HS-5 (cell line): ENCODE measurements at places on chromosomes 7 and 10.
A peak's percentile ranks its signal among the peaks of the same experiment; 100 is the strongest.

DNA sequence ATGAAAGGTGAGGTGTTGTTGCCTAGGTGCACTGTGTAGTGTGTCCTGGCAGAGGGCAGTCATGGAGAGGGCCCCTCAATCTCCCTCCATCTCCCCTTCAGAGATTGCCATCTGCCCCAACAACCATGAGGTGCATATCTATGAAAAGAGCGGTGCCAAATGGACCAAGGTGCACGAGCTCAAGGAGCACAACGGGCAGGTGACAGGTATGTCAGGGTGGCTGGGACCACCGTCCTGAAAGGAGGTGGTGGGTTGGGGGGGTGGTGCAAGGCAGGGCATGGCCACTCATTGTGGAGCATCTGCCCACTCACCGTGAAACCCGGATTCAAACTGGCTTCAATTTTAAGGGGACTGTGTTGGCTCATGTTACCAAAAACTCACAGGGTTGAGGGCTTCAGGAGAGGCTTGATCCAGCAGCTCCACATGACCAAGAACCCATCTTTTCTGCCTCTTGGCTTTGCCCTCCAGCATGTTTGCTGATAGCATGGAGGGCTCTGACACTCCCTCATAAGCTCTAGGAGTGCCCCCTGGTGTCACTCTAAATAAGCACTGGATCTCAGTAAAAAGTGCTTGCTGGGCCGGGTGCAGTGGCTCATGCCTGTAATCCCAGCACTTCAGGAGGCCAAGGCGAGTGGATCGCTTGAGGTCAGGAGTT is 12.2 kb downstream of the ARPC1B start:
- no peak for DNase-seq

GRCh38 chr10:77877441-77878344 is 48.9 kb downstream of the DLG5 start:
- DNase-seq, result no peak

DNA sequence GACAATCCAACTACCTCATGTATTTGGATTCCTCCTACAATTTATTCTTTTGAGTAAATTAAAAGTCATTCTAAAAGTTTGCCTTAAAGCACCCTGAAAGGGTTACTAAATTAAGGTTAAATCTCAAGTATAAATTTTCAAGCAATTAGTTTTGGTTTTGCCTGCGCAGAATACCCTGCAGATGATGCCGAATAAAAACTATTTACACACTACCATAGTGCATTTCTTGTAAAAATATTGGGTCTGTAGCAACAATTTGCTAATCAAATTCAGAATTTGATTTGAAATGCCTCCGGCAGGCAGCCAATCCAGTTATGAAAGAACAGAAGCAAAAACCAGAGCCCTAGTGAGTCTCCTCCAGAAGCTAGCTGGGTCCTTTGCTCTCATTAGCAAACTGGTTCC is 122.2 kb downstream of the TWIST1 start:
- DNase-seq, result no peak

DNA sequence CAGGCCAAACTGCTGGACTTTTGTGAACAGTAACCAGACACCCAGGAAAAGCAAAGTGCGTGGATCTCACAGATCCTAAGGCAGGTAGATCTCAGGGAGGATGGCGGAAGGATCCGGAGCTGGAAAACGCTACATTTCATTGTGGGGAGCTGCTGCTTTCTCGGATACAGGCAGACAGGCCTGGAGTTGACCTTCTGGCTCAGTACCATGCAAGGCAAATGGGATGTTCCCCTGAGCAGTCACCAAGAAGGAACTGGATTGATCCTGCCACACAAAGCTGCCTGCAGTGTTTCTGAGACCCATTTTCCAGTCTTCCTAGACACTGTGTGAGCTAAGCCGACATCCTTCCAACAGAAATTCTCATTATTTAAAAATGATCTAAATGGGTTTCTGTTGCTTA is 65.5 kb downstream of the ZRANB1 start:
- DNase-seq, result no peak

DNA sequence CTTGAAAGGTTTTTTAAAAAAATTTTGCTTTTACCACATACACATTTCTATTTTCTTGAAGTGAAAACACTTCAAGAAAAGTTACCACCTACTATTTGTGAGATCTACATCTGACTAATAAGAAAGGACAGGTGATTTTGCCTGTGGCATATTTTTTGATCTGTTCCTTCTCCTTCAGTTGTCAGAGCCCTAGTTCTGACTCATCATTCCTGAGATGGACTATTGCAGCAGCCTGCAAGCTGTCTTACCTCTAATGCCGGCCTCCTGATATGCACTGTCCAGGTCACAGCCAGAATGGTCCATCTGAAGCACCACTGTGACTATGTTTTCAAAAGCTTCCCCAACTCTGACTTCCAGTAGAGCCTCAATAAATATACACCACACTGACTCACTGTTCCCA is 28.2 kb upstream of the ANK3 start:
- no peak for DNase-seq

GRCh38 chr7:50189371-50189770 is 96.3 kb upstream of the ZPBP start:
- DNase-seq, result no peak

DNA sequence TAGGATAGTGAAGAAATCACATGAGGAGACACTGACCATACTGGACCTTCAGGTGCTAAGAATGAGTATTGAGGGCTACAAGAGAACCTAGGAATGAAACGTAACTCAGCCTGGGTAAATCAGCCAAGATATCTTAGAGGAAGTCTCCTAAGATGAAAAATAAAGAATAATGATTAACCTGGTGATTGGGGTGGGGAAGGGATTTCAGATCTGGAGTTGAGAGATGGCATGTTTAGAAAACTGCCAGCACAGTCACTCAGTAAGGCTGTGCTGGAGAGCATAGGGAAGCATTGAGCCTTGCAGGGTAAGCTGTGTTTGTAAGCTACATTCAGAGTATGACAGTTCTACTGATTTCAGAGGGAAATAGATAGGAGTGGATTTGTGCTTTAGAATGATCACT is 1.9 kb upstream of the MALRD1 start:
- no peak for DNase-seq

GRCh38 chr10:119029613-119030420 is at the start of gene NANOS1:
Gene NANOS1 (plus strand): TSS chr10:119029714. CDS start chr10:119029802, 88 bp downstream.
- no peak for DNase-seq

- no peak for DNase-seq
Measured at GRCh38 chr10:56880606-56881005, 519.5 kb upstream of the ZWINT start.

DNA sequence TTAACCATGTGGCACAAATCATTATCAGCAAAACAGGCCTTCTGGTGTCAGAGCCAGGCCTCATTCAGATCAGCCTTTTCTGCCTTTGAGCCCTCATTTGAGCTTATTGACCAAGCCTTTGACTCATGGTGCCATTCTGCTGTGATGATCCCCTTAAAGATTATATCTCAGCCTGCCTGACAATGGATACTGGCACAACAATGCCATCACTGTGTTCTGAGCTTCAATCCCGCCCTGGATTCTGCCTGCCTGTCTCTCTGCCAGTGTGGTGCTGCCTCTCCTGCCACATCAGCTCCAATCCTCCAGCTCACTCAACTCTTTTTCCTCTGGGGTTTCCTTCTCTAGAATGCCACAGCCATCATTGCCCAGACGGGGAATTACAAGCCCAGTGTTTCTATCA is 52.6 kb downstream of the SRI start:
- DNase-seq, result no peak

- DNase-seq, result no peak
Measured at GRCh38 chr7:74023092-74023536, 4.9 kb upstream of the ELN start.

DNA sequence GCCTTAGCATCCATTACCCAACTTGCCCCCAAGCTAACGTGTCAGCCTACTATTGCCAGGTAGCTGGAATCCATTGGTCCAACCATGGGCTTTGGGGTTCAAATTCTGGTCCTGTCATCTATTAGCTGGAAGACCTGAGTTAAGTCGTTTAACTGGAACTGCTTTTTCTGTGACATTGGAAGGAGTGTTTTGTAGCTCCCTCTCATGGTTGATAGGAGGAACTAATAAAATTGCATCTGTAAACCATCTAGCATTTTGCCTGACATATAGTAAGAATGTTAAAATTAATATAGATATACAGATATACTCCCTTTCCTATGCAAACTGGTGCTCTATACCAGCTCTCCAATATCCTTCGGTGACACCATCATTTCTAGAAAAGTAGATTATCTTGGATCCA is 23.8 kb upstream of the SLF2 start:
- DNase-seq, result no peak

DNA sequence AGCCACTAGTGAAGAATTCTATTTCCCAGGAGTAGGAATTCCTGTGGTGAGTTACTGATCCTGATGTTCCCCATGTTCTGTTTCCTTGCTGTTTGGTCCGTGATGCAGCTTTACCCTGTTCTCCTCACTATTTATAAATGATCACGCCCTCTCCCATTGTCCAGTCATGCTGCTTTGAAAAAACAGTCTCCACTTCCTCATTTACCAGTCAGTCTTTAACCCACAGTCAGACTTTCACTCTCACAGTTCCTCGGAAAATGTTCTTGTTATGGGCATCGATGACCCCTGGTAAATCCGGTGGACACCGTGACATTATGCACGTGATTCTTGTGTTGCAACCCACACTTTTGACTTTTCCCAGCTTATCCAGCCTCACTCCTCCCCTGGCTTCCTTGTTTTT is 14.4 kb downstream of the SCIN start:
- DNase-seq, result no peak

- no peak for DNase-seq
Measured at GRCh38 chr10:29671968-29672367, 37.2 kb upstream of the SVIL start.

GRCh38 chr10:117217196-117217761 is 20.0 kb downstream of the KCNK18 start:
- no peak for DNase-seq

DNA sequence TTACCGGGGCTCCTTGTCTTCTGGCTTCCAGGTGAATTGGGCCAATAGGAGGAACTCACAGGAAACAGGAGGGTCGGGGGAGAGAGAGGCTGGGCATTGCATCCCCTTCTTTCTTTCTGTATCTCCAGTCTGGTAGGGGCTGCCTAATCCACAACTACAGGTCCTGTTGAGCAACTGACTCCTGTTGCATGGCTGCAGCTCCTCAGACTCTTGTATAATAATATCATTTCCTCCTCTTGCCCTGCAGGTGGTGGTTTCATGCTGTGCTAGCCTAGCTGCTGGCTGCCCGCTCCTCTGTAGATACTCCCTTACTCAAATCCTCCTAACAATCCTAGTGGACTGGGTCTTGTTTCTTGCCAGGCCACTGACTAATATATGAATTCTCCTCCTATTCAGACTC is 276.5 kb upstream of the SMIM30 start:
- DNase-seq, result no peak

- DNase-seq, result no peak
Measured at GRCh38 chr10:125093974-125094705, 66.2 kb downstream of the CTBP2 start.

DNA sequence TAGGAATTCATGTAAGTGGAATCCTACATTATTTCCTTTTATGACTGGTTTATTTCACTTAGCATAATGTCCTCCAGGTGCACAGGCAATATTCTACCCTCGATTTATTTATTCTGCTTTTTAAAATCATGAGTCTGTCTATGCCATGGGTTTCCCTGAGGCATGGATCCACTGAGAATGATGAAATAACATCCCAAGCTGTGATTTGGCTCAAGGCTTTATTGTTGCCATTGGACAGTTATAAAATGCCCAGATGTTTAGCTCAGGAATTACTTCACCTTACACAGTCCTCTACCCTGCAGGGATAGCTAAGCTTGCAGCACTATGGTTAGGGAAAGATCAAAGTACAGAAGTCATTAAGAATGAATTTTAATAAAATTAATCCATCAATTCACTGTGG is 219.5 kb downstream of the FRMD4A start:
- no peak for DNase-seq

- DNase-seq, result no peak
Measured at GRCh38 chr7:100971111-100972001, 2.0 kb downstream of the MUC12 start.

DNA sequence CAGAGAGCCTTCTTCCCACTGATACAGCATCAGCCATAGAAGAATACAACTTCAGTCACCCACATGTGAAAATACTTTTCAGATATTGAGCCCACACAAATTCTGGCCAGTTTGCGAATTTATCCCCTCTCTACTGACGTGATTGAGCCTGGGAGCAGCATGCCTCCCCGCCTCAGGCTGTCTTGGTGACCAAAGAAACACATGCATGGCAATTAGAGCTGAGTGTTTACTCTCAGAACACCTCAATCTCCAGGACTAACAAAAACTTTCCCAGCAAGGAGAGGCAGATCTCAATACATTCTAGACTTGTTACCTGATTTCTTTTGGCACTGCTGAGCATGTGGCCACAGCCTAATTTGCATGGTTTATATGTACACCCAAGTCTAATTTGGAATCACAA is 122.5 kb downstream of the TMEM26 start:
- no peak for DNase-seq

GRCh38 chr10:103490986-103491314 is 2.6 kb upstream of the NEURL1 start:
- no peak for DNase-seq

- peak; percentile 39 for DNase-seq
Measured at GRCh38 chr10:104045151-104046089, 40.3 kb downstream of the COL17A1 start.

- no peak for DNase-seq
Measured at GRCh38 chr10:21458126-21458871, 67.2 kb downstream of the SKIDA1 start.

DNA sequence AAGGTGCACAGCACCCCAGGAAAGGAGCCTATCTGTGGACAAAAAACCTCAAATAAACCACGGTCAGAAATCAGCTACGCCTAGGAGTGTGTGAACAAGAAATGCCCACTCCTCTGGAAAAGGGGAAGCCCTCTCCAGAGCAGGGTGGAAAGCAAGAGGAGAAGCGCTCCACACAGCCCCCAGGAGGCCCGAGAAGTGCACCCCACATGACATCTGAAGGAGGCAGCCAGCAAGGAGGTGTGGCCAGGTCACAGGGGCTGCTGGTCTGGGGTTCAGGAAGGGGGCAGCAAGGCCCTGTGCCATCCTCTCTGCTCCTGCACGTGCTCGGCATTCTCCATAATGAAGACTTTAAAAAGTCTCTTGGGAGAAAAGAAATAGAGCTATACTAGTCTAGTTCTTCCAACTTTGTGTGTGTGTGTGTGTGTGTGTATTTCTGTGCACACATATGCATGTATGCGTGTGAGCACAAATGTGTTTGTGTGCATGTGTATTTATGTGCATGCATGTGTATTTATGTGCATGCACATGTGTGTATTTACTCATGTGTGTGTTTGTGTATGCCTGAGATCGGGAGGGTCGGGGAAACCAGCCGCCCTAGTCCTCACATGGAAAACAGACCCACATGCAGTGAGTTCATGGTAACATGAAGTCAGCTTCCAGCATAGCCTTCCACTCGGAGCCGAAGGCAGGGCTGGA is 76.5 kb downstream of the TNS3 start:
- no peak for DNase-seq

GRCh38 chr10:113442336-113442735 is 110.5 kb upstream of the HABP2 start:
- no peak for DNase-seq
